Renal cortex interstitium (tissue), 15 donors: ENCODE measurements at places on chromosomes 11 and 22. TPM values are rescaled to one million over a fixed set of nuclear protein-coding genes. Genes with fewer than 3 reads are reported as not detected.

DNA sequence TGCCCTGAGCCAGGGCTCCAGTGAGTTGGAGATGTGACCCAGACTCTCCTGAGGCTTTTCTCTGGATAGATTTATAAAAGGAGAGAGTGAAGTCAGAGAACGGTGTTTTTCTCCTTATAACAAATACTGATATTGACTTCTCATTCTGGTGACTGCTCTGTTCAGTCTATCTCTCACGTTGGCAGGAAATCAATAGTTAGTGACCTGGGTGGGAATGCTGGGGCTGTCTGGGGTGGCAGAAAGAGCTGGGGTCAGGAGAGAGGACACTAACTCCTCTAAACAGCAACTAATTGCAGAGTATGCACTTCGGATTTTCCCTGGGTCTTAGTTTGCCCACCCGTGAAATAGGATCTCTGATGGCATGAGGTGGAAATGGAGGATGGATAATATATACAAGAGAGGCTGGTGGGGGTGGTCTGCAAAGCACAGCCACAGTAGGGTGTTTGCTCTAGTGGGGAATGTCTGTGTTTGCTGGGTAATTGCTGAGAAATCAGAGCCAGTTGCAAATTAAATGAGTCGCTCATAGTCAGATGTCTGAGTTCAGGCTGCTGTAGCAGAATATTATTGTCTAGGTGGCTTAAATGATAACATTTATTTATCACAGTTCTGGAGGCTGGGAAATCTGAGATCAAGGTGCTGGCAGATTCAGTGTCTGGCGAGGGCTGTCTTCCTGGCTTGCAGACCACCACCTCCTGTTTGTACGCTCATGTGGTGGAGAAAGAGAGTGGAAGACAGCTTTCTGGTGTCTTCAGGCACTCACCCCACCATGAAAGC lies 167.8 kb downstream of the MYO18B start:
- no peak for DNase-seq

- DNase-seq = no peak
Measured at GRCh38 chr11:122422682-122423081, 232.8 kb upstream of the UBASH3B start.

DNA sequence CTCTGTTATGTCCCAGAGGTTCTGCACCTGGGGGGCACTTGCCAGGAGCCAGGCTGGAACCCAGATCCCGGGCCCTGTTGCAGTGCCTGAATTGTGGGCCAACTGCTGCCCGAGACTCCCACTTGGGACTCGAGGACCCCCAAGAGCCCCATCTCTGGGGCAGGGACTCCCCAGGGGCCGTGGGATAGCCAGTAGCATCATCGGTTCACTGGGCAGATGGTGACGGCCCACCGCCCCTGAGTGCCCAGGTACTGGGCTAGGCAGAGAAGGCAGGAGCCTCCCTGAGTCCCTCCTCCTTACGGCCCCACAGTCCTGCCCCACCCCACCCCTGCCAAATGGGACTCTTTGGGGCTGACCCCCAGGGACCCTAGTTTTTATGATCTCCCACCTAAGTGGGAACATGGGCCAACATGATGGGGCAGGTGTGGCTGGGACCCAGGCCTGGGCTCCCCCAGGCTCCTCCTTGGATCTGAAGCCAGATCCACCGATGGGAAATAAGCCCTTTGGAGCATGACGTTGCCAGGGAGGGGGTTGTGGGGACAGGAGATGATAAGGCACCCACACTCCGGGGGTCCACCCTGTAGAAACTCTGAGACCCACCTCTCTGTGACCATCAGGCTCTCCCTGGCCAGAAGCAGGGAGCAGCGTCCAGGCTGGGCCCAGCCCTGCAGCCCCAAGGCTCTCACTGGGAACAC lies 94.5 kb upstream of the FGF3 start:
- no peak for DNase-seq

- no peak for DNase-seq
Measured at GRCh38 chr11:67282876-67283371, 6.2 kb upstream of the ANKRD13D start.

DNA sequence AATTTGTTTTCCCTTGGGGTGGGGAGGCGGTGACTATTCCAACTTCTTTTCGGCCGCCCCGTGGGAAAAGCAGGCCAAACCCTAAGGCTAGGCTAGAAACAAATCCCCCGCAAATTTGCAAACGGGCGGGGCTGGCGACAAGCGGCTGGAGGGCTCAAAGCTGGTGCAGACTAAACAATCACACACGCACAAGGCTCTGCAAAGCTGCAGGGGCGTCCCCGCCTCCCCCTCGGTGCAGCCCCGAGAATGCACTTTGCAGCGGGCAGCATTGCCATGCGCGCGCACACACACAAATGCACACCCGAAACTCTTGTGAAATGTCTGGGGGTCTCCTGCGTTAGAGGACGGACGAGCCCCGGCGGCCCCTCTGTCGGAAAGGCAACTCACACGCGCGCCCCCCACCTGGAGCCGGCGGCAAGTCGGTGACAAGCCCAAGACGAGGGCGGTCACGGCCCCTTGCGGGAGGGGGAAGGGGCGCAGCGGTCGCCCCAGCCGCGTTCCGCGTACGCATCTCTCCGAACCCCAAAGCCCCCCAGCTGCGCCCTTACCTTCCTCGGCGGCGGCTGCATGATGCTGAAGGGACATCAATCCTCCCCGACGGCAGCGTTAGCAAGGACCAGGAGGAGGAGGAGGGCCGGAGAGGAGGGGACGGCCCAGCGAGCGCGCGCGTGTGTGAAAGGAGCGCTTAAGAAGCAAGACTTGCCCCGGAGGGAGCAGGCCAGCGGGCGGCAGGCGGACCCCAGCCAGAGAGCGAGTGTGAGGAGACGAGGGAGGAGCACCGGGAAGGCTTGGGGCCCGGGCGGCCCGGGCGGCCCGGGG lies 600 bp downstream of the FCHSD2 start:
- DNase-seq = peak; percentile 67

DNA sequence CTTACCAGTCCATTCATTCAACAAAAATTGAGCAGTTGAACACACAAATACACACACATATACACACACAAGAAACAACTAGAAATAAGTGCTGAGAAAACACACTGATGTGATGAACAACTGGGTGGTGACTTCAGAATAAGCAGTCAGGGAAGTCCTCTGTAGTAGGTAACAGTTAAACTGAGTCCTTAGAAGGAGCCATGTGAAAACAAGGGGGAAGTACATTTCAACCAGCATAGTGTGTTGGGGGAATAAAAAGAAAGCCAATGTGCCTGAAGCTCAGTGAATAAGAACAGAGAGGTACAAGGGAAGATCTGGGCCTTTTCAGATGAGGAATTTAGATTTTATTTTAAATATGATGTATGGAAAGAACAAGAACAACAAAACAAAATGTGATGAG lies 6.8 kb upstream of the TMEM123 start:
- DNase-seq = no peak

GRCh38 chr11:62546244-62546928 lies at the start of gene AHNAK:
Gene AHNAK, minus strand, starts transcription at chr11:62546806. Its CDS starts 10,708 bp downstream, at chr11:62536098.
- DNase-seq = no peak

DNA sequence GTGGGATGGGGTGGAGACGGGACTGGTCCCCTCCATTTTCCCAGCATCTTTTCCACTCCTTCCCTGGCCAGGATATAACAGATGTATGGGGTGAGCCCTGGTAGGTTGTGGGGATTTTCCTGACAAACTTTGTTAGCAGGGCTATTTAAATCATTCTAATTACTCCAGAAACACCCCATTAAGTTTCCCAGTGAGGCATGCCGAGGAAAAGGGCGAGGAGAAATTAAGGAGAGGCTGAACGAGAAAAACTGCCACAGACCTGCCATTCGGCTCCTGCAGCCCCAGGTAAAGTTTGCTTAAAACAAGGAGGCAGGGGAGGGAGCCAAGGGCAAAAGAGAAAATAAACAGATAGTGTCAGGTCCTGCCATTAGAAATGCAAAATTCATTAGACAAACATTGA lies 428.2 kb downstream of the BUD13 start:
- peak; percentile 54 for DNase-seq

GRCh38 chr11:125155767-125156166 lies 8.8 kb upstream of the PKNOX2 start:
- no peak for DNase-seq

GRCh38 chr11:79206951-79207350 lies 233.9 kb downstream of the TENM4 start:
- DNase-seq = no peak

- DNase-seq = no peak
Measured at GRCh38 chr11:13311570-13311969, 34.0 kb downstream of the BMAL1 start.

DNA sequence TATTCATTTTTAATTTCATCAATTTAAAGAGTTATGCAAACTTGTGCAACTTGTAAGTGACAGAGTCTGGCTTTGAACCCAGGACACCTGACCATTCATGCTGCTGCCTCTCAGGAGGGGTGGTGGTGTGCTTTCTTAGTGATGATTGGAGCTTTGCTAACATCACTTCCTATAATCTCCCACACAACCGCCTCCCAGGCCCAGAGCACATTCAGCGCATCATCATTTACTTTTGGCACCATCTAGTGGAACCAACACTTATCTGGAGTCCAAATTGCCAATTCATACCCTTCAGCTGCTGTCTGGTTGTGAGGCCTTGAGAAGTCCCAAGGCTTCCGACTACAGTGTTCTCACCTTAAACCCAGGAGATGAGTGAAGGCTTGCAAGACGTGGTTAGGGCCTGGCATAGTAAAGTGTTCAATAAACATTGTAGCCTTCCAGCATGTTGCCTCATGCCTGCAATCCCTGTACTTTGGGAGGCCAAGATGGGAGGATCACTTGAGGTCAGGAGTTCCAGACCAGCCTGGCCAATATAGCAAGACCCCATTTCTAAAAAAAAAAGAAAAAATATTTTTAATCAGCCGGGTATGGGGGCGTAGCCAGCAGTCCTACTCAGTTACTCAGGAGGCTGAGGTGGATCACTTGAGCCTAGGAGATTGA lies 1.1 kb upstream of the TTLL1 start:
- DNase-seq = no peak

GRCh38 chr22:33888821-33889220 lies 31.5 kb downstream of the LARGE1 start:
- no peak for DNase-seq

GRCh38 chr22:49258107-49259010 lies 569.3 kb downstream of the BRD1 start:
- no peak for DNase-seq

GRCh38 chr11:17918049-17918605 lies 94.7 kb downstream of the SERGEF start:
- DNase-seq = no peak

GRCh38 chr22:38549101-38549894 lies 20.7 kb downstream of the DMC1 start:
- no peak for DNase-seq

GRCh38 chr11:94638301-94638901 lies 71.2 kb downstream of the PIWIL4 start:
- no peak for DNase-seq

GRCh38 chr11:35235157-35235468 lies 96.1 kb downstream of the CD44 start:
- DNase-seq = no peak

GRCh38 chr11:64244107-64244506 lies 2.6 kb downstream of the PPP1R14B start:
- DNase-seq = no peak

- DNase-seq = no peak
Measured at GRCh38 chr11:45313171-45313865, 27.2 kb upstream of the SYT13 start.

DNA sequence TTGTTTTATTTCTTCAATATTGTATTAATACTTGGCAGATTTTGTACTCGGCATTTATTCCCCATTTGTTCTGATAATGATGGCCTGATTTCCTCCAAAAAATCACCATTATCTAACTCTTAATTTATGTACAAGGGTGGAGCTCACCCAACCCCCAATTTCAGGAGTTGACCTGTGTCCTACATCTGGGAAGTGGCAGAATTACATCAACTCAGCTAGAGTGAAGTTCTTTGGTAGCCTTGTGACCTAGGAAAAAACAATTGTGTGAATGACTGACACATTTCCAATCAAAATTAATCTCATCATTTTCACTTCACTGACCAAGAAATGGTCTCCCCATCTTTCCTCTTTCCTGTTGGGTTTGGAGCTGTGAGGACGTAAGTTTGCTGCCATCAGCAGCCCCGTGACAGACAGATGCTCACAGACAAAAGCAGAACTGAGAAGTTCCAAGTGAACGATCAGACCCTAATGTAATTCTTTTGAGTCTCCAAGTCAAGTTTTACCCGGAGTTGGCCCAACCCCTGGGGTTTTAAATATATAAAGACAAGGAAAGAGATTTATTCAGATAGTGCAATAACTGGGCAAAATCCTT lies 16.6 kb upstream of the MS4A6E start:
- DNase-seq = no peak

GRCh38 chr11:120184371-120184945 lies 26.4 kb upstream of the OAF start:
- DNase-seq = no peak

DNA sequence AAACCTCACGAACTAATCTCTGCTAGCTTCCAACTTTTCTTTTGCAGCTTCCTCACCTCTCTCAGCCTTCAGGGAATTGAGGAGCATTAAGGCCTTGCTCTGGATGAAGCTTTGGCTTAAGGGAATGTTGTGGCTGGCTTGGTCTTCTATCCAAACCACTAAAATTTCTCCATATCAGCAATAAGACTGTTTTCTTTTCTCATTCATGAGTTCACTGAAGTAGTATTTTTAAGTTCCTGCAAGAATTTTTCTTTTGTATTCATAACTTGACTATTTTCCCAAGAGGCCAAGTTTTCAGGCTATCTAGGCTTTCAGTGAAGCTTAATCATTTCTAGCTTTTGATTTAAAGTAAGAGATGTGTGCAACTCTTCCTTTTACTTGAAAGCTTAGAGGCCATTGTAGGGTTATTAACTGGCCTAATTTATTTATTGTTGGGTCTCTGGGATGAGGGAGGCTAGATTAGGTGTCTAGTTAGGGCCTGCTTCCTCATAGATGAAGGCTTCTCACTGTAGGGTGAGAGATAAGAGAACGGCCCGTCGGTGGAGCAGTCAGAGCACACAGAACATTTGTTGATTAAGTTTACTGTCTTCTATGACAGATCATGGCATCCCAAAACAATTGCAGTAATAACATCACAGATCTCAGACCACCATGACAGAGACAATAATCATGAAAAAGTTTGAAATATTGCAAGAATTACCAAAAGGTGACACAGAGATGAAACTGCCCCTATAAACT lies 33.2 kb downstream of the CSF2RB start:
- no peak for DNase-seq

DNA sequence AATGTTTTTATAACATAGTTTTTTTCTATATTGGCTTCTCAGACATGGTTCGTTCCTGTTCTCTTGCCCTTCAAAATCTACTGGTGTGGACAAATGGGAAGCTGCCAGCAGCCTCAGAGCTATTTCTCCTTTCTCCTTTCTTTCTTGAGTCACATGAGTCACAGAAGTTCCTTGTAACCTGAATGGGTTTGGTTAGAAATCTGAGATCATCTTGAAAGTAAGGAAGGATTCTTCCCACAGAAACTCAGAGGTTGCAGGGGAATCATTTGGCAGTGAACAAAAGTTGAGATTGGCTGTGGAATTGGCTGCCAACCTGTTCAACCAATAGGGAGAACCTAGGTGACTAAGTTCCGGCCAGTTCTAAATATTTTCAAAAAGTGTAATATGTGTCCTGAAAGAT lies 12.5 kb downstream of the PLET1 start:
- no peak for DNase-seq

- DNase-seq = no peak
Measured at GRCh38 chr22:47568700-47569099, 806.2 kb downstream of the TBC1D22A start.

ASPHD2 gene
- polyA plus RNA-seq = 3.3 TPM

VWCE gene
- polyA plus RNA-seq = 3.1 TPM

OR2D2 gene
- not detected for polyA plus RNA-seq

FOLR2 gene
- polyA plus RNA-seq = 15.2 TPM

SYT13 gene
- 10.5 TPM for polyA plus RNA-seq

ABCC8 gene
- polyA plus RNA-seq = 2.8 TPM

SEPTIN3 gene
- polyA plus RNA-seq = 9.2 TPM

UBQLNL gene
- polyA plus RNA-seq = 0.56 TPM
